ENCODE measurements at places on chromosomes 4 and X.

- peak; percentile 33 for DNase-seq
These were observed 24.6 kb downstream of the NAP1L5 start for GRCh38 chr4:88672987-88673386.

GRCh38 chrX:12929701-12930100 lies 23.3 kb downstream of the TLR8 start:
- no peak for DNase-seq

GRCh38 chr4:15989424-15989823 lies 26.4 kb upstream of the FGFBP2 start:
- no peak for DNase-seq

DNA sequence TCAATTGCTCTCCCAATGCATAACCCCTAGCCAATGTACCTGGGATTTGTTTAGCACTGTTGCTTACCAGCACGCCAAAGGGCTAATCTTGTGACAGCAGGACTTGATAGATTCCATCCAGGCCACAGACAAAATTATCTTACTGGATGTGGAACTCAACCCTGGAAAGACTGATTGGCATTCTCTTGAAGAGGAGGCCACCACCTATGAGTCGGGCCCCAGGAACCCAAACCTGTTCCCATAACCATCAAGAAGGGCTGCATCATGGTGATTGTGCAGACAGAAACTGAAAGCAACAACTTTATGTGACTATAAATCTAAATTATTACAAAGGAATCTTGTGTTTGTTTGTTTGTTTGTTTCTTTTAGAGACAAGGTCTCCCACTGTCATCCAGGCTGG lies 19.9 kb upstream of the TMEM255A start:
- DNase-seq, result no peak

- DNase-seq, result no peak
These were observed 10.3 kb upstream of the LSM6 start for GRCh38 chr4:146165221-146165620.

- peak; percentile 65 for DNase-seq
These were observed 168.7 kb downstream of the SCFD2 start for GRCh38 chr4:53196882-53197771.

DNA sequence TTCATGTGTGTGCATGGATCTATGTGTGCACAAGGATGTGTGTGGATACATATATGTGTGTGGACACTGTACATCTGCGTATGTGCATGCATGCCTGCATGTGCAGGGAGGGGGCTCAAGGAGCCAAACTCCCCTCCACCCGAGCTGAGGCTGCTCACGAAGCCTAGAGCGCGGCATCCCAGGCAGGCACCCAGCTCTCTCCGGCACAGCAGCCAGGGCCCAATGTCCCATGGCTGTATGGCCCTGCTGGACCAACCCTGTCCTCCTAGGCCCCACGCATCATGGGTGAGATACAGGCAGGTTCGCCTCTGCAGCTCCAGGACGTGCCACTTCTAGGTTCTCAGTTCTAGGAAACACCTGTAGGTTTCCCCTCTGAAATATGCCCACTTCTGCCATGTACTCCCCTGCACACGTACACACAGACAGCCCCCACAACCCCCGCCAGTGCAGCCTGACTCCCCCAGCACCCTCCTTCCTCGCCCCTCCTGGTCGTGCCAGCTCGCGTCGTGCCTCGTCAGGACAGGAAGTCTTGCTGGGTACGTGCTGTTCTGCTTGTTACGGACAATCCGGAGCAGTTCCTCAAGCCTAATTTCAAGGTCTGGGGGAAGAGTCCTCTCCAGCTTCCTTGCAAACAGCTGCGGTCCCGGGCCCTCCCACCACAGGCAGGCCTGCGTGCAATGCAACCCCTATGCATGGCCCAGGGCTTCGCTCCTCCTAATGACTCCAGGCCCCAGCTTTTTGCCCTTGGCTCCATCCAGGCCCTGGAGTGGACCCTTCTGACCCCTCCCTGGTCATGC lies 3.2 kb upstream of the ADRA2C start:
- DNase-seq, result no peak

DNA sequence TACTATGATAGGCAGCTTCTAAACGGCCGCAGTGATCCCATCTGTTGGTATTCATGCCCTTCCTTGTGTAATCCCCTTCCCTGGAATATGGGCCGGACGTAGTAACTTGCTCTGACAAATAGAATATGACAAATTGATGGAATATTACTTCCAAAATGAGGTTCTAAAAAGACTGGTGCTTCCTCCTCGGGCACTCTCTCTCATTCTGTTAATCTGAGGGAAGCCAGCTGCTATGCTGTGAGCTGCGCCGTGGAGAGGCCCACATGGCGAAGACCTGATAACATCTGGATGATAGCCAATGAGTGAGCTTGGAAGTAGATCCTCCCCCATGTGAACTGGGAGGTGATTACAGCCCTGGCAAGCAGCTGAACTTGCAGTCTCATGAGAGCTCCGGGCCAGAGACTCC lies 27.2 kb upstream of the SLC25A4 start:
- peak; percentile 97 for DNase-seq

DNA sequence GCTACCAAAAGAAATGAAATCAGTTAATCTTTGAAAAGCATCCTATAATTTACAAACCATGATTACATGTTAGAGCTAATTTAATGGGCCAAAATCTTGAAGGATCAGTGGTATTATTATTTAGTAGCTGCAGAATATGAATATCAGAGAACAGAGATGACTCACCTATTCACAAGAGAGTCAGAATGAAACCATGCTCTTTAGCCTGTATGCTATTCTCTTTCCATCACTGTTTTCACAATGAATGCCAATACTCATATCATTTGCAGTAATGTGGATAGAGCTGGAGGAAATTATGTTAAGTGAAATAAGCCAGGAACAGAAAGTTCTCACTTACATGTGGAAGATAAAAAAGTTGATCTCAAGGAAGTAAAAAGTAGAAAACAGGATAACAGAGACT lies 414.1 kb downstream of the CENPC start:
- DNase-seq, result no peak

- no peak for DNase-seq
These were observed 47.6 kb downstream of the METTL14 start for GRCh38 chr4:118732591-118733330.

DNA sequence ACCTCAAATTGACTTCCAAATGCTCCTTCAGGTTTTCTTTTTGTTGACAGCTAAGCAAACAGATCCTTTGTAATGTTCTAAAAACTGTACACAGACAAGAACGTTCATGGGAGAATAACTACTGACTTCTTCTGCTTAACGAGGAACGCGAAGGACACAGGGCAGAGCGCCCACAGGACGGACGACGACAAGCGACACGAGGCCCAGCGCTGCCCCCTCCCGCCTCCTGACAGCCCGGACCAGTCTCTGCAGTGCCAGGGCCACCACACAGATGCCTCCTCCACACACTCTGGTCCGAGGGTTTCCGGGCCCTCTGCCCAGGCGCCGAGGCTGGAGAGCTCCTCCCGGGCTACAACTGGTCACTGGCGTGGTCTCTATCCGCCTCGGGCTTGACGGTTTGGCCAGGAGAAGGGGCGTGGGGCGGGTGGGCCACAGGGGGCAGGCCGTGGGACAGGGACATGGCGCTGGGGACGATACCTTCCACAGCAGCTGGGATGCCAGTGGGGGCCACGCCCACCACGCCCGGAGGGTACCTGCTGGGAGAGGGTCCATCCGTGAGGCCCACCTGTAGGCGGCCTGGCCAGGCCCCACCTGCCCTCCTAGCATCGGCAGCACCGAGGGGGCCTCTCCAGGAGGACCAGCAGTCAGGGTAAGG lies 36.9 kb downstream of the CTBP1 start:
- no peak for DNase-seq

GRCh38 chr4:53963781-53964180 lies 100.6 kb downstream of the CHIC2 start:
- no peak for DNase-seq

DNA sequence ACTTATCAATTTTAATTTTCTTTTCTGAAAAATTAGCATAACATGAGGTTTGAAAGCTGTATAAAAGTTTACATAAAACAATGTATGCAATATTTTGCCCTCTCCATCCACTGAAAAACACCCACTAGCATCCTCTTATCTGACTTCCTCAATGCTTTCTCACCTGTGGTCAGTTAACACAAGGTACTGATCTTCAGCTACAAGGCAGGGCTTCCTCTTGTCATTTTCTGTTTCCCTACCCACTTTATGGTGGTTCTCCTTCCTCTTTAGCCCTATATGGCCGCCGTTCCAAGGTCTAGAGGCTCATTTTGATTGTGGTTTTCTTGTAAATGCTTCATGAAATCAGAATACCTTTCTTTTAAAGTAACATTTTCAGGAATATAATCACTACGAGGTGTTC lies 618.6 kb upstream of the CPEB2 start:
- DNase-seq, result no peak

GRCh38 chrX:10506781-10507180 lies 113.6 kb downstream of the MID1 start:
- no peak for DNase-seq

- DNase-seq, result no peak
These were observed 22.2 kb upstream of the GTPBP6 start for GRCh38 chrX:340641-341423.

GRCh38 chr4:116427666-116428065 lies 657.7 kb downstream of the TRAM1L1 start:
- no peak for DNase-seq

DNA sequence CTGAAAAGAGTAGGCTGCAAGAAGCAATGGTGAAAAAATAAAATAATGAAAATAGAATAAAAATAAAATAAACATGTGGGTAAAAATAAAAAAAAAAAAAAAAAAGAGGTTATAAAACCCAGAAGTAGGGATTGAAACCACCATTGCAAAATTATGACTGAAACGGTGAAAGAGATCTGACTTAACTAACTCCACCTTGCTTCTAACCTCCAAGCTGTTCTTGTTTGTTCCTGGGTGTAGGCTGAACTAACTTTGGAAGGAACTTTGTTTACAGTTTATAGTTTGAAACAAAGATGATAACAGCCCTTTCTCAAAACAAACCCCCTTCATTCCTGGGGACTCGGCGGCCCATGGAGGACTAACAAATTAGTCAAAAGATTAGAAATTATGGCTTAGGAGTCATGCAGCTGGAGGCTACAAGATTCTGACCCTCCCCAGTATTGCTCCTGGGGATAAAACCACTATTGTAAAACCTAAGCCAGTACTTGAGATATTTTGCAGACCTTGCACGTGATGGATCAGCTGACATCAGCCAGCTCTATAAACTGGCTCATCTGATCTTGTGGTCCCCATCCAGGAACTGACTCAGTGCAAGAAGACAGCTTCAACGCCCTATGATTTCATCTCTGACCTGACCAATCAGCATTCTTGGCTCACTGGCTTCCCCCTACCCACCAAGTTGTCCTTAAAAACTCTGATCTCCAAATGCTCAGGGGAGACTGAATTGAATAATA lies 30.4 kb downstream of the DDX60L start:
- no peak for DNase-seq

DNA sequence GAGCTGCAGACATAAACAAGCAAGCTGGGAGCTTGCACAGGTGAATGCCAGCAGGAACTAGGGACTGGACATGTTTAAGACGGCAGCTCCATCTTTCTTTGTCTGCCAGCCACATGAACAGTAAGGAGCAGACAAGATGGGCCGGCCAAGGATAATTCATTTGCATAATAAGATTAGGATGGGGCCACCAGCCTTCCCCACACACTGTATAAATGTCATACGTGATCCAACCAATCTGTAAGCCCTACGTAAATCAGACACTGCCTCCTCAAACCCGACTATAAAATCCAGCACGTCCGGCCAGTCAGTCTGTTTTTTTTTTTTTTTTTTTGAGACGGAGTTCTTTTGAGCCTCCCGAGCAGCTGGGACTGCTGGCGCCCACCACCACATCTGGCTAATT lies 75.6 kb upstream of the BOD1L1 start:
- peak; percentile 73 for DNase-seq

DNA sequence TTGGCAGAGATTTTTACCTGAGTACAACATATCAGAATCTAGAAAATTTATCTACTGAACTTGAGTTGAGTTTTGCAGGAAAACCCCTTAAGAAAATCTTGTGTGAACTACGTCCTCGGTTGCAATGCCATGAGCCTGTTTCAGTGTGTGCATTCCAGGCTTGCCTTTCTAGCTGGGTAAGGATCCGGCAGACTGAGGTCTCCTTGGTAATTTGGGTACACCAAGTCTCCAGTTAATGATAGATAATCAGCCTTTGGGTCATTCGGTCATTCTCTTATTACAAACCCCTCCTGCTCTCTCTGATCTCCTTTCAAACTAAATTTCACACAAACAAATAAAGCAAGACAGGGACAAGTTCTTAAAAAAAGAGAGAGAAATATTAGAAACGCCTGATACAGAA lies 5.9 kb upstream of the HAND2 start:
- no peak for DNase-seq

DNA sequence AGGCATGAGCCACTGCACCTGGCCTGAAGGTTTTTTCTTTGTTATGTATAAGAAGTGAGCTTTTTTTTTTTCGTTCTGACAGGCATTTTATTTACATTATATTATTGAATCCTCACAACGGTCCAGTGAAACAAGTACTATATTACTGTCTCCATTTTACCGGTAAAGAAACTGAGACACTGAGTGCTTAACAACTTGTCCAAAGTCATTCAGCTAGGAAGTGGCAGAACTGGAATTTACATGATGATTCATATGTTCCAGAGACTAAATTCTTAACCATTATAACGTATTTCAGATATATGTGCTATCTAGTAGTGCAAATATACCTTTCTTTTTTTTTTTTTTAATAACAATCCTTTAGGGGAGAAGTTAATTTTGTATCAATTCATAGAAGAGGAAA lies 18.4 kb upstream of the SLC6A14 start:
- DNase-seq, result no peak

DNA sequence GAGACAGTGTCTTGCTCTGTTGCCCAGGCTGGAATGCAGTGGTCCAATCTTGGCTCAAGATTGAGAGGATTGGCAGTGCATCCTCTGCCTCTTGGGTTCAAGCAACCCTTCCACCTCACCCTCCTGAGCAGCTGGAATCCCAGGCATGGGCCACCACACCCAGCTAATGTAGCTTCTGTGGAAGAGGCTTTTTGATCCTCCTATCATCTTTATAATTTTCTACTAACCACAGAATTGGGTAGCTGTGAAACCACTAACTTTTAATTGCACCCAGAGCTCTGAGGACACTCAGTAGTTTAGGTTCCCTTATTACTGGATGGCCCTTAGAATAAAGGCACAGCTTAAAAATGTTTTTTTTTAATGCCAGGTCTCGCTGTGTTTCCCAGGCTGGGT lies 8.9 kb upstream of the AGA start:
- no peak for DNase-seq

DNA sequence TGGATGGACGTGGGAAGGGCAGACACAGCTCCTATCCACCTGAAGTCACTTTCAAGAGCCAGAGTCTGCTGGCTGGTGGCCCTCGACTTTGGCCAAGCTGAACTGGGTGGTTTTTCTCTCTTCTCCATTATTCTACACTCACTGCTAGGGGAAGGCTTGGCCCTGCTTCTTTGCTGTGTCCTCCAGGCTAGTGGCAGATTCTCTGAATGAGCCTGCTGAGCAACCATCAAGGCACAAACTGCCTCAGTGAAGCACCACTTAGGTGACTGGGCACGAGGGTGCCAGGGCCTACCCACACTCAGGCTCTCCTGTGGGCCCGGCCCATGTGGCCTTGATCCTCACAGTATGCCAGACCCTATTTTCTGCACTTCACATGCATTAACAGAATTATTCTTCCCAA lies 92.0 kb downstream of the PJA1 start:
- DNase-seq, result no peak

- no peak for DNase-seq
These were observed 24.2 kb upstream of the PPM1K start for GRCh38 chr4:88308587-88308986.
